NCI-H2081 treated with DMSO at 0.1 percent for 48 hours (cell line): ENCODE measurements at places on chromosomes 4 and X.

GRCh38 chr4:14095831-14096230 lies 468.3 kb upstream of the BOD1L1 start:
- DNase-seq = no peak

DNA sequence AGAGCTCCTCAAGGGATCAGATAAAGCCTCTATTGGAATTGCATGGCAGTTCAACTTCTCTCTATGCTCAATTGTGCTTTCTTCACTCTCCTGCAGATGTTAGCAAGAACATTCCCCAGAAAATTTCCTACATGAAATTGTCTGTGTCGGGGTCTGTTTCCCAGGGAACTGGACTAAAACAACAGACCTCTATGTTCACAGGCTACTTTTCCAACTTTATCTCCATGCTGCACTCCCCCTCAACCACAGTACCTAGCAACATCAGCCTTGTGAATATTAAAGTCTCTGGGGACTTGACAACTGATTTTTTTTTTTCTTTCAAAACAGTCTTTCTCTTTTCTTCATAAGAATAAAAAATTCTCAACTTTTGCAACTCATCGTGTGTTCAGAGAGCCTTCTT lies 1470.8 kb upstream of the ADGRL3 start:
- DNase-seq = no peak

DNA sequence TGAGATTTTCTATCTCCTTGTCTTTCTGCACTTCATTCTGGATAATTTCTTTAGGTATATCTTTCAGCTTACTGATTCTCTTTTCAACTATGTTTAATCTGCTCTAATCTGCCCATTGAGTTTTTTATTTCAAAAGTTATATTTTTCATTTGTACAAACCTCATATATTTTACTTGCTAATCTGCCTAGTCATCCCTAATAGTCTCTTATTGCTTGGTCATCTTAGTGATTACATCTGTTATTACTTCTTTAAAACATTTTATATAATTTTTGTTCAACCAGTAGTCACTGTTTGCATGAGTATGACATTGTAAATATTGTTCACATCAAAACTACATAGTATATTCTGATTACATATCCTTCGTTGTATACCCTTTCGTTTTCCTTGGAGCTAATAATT lies 32.4 kb downstream of the KANTR start:
- no peak for DNase-seq

GRCh38 chrX:37677765-37678164 lies 7.8 kb upstream of the XK start:
- no peak for DNase-seq

DNA sequence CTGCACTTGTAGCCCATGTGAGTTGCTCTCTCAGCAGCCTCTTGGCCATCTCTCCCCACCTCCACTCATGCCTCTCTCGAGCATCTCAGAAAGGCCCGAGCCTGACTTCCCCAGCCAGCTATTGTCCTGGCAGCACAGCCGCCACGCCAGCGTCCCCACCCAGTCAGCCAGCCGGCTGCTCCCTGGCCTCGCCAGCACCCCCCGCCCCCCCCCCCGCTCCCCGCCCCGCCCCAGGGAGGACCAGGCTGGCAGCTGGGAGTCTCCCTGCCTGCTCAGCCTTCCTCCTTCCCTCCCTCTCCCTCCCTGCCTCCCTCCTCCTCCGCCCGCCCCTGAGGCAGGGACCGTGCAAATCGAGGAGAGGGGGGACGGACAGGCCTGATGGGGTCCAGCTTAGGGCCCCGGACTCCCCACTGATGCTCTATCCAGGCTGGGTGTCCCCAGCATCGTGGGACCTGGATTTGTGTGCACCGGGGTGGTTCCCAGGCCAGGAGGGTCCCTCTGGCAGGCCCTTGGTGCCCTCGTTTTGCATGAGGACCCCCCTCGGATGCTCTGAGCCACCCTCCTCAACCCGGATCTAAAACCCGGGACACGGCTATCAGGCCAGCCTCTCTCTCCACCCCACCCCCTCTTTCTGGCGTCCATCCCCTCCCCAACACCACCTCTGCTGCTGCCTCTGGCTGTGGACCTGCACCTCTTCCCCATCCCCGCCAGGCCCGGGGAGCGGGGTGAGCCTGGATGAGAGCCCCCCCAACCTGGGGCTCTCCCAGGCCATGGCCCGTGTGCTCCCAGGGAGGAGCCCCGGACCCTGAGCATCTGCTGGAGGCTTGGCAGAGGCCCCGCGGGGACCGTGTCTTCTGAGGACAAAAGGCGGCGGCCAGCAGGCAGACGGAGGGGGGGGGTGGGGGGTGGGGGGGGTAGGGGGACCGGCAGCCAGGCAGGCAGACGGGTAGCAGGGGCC lies at the start of gene GPR173:
Gene GPR173, plus strand, starts transcription at position 621 of the 958 bp plus-strand sequence. CDS start 27,833 bp downstream, outside the sequence.
- DNase-seq = no peak

DNA sequence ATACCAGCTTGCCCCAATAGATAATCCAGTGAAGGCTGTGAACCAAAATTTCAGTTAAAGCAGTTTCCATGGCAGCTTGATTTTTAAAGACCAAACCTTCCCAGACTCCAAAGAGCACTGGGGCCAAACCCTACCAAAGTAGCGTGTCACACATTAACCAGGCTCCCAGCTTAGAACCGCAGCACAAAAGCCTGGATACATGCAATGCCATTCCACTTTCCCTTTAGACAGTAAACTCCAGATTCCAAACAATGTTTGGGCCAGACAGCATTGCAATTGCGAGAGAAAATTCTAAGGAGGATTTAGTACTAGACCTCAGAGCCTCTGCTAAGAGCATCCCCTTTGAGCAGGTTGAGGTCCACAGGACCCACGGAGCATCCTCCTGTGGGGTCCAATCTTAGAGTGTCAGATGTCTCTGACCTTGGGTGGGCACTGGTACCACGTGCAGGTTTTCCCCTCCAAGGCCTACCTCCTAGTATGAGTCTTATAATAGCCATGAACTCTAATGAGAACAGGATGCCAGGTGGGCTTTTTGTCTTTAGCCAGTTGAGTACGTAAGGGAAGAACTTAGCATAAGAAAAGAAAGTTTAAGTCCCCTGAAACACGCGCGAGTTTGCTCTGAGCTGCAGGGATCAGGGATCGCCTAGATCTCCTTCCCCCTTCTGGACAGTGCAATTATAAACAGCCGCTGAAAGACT lies 38.8 kb downstream of the MGARP start:
- DNase-seq = no peak

GRCh38 chr4:89212666-89213381 lies 94.8 kb downstream of the GPRIN3 start:
- no peak for DNase-seq

GRCh38 chr4:26937139-26937538 lies 76.5 kb downstream of the STIM2 start:
- no peak for DNase-seq

- DNase-seq = no peak
These were observed 421.4 kb upstream of the CPXCR1 start for GRCh38 chrX:88325634-88326033.

- no peak for DNase-seq
These were observed 642.1 kb downstream of the CCSER1 start for GRCh38 chr4:90769251-90769650.

DNA sequence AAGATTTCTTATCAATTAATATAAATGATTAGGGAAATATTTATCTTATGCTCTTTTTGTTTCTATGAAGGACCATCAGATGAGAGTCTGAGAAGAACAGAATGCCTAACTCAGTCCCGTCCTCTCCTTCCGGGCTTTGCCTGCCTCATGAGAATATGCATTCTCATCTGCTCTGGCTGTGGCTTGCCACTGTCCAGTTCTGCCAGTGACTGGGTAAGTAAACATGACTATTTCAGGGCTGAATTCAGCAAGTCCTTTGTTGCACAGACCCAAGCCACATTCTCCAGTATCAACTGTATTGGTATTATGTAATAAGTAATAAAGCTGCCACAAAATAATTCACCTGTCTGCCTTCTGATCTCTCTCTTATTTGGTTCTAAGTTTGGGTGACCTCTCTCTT lies 110.7 kb downstream of the WDFY3 start:
- DNase-seq = no peak

DNA sequence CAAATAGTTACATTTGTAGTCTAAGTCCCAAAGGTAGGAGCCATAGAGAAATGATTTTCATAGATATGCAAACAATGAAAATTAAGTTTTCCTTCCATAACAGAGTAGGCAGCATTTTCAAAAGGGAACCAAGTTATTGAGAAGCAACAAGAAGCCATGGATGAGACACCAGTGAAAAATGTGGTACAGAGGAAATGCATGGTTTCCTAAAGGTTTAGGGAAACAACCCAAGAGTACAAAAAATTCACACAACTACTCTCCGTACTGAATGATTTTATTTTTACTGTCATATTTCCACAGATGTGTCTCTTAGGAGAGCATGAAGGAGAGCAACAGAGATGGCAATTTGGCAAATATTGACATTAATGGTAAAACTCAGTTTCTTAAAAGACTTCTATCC lies 1408.9 kb upstream of the PCDH7 start:
- DNase-seq = no peak

- DNase-seq = no peak
These were observed 182.8 kb downstream of the FAM47A start for GRCh38 chrX:33949300-33949699.
